Stimulated activated CD8-positive, alpha-beta memory T cell treated with anti-CD3 and anti-CD28 coated beads, Interleukin-4, amount 100 ng/mL, for 4 hours (primary cell): ENCODE measurements at places on chromosomes 3 and 15.

GRCh38 chr3:131903988-131904415 is 130.8 kb downstream of the CPNE4 start:
- no peak for DNase-seq

GRCh38 chr15:79442911-79443310 is 10.8 kb downstream of the MINAR1 start:
- DNase-seq: no peak

DNA sequence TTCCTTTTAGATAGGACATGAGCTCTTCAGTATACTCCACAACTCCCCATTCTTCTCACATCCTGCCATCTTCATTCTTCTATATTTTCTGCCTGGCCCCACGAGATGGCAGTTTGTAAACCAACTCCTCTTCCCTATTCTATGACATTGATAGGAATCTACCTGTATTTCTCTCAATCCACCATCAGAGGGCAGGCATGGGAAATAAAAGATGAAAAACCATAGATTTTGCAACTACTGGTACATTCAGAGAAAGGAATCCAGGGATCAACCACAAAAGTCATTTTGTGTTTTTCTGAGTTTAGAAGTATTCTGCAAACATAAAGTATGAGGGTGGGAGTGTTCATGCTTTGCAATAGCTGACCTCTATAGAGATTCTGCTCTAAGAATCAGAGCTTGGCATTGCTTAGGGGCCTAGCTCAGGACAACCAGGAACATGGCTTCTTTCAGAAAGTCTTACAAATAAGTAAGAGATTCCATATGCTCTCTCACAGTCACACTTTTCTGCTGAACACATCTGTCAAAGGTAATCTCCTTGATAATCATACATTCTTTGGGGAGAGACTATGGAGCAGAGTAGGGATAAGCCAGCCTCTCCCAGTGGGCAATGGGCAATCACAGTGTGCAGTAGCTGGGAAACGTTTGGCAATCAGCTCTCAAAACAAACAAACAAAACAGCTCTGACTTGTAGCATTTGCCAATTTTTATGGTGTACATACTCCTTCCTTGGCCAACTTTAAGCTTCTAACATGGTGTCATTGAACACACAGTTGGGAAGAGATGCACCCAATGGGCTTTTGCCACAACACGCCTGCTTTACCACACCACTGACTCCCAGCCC is 43.1 kb upstream of the SLC25A36 start:
- DNase-seq: no peak

GRCh38 chr15:79593119-79593869 is 161.2 kb downstream of the MINAR1 start:
- DNase-seq: no peak

DNA sequence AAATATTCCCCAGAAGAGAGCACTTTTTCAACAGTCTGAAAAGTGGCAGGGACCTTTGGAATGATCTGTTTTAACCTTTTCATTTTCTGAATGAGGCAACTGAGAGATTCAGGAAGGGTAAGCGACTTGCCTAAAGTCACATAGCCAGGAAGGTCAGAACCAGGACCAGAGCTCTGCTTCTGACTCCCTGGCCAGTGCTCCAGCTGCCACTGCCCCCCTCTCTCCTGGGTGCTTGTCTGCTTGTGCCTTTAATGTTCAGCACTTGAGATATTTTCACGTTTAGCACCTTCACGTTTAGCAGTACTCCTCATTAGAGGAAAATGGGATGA is 68.3 kb downstream of the SMAD3 start:
- no peak for DNase-seq

DNA sequence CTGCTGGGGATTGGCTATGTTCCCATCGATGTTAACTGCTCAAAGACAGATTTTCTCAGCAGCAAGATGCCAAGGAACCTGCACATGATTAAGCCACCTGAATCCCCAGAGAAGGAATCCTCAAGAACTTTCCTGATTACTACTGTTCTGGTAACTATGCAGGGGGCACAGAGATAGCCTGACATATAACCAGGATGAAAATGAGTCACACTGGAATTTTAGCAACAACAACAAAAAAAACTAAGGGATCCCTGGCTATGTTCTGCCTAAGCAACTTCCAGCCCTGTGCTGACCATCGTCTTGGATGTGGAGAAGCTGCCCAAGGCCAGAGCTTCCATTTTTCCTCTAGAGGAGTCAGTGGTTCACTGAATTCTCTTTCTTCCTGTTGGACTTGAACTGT is 13.8 kb downstream of the RIOX2 start:
- DNase-seq: no peak

DNA sequence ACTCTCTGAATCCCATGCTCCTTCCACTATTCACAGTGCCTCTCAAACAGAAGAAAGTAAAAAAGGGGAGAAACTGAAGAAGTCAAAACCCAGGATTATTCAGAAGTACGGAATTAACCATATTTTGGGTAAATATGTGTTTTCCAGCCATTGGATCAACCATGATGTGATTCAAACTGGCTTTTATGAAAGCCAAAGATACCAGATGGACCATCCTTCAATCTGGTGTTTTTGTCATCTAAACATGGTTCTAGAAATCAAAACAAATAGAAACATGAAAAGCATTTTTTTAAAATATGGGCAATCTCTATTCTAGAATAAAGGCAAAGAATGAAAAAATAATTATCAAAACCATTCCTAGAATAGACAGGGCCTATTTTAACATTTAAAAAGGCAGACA is 172.7 kb downstream of the RORA start:
- no peak for DNase-seq

DNA sequence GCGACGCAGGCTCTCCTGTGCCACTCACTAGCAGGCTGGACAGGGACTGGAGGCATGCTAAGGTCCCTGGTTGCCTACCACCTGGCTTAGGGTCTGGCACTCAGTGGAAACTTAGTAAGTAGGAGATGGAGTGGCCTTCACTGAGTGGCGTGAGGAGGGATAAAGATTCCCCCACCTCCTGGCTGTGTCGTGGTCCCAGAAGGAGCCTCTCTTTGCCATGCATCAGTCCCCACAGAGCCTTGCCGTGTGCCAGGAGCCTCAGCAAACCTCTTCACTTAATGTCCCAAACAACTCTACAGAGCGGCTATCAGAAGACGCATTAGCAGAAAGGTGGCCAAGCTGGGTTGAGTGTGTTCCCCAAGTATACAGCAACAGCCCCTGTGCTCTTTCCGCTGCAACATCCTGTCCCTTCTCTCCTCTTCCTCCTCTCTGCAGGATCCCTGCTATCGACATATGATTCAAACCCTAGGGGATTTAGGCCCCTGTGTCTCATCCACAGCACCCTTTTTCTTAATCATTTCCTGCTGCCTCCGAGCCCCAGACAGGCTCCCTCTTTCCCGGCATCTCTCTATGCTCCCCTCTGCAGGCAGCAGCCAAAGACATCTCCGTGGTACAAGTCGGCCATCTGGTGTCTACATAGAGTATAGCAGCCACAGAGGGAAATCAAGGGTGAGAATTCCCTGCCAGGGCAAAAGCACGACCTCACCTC is 66.7 kb downstream of the SLC6A1 start:
- no peak for DNase-seq

- no peak for DNase-seq
Observed at GRCh38 chr15:80204231-80204630, 47.8 kb downstream of the CTXND1 start.

DNA sequence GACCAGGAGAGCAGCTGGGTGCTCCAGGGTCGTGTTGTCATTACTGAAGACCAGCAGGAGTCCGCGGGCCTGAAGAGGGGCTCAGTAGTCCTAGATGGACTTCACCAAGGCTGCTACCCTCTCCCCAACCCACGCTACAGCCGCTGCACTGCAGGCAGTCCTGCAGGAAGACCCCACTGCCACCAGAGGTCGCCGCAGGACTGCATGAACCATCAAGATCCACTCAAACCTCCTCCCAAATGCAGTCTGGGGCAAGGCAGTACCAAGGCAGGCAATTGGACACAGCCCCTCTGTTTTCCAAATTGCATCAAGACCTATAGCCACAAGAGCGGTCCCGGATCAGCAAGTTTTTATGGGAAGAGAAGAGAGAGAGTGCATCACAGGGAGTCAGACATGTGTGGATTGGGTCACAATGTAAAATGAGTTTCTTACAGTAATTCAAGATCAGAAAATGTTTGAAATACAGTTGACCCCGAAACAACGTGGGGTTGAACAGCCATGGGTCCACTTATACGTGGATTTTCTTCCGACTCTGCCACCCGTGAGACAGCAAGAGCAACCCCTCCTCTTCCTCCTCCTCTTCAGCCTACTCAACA is 46.7 kb downstream of the DZIP1L start:
- DNase-seq: peak; percentile 54

DNA sequence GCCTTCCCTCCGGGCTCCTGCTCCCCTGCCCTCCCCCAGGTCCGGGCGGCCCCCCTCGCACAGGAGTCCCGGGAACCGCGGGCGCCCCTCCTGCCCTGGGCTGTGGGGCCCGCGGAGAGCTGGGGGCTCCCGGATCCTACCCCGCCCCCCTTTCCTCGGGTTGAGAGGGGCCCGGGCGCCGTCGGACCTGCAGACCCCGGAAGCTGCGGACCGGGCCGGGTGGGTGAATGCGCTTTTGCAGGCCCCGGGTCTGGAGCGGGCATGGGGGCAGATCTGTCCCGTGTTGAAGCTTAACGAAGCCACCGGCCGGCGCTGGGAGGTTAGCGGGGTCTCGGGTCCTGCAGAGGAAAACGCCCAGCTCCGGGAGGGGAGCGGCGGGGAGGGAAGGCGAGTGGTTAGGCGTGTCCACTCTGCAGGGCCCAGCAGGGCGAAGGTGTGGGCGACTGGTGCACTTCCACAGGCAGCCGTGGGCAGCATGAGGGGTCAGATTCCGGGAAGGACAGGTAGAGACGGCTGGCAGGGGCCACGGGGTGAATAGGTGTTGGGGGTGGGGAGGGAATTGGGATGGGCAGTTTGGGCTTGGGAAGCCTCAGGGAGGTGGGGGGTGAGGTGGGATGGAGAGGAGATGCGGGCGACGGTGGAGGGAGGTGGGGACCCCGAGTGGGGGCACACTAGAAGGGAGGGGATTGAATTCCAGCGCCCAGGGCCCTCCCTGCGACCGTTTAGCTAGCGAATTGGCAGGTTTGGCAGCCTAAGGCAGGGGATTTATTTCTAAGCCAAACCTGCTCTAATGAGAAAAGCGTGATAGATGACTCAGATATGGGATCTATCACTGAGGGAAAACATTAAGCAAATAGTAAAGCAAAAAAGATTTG is 635 bp downstream of the CD276 start:
- DNase-seq: no peak

DNA sequence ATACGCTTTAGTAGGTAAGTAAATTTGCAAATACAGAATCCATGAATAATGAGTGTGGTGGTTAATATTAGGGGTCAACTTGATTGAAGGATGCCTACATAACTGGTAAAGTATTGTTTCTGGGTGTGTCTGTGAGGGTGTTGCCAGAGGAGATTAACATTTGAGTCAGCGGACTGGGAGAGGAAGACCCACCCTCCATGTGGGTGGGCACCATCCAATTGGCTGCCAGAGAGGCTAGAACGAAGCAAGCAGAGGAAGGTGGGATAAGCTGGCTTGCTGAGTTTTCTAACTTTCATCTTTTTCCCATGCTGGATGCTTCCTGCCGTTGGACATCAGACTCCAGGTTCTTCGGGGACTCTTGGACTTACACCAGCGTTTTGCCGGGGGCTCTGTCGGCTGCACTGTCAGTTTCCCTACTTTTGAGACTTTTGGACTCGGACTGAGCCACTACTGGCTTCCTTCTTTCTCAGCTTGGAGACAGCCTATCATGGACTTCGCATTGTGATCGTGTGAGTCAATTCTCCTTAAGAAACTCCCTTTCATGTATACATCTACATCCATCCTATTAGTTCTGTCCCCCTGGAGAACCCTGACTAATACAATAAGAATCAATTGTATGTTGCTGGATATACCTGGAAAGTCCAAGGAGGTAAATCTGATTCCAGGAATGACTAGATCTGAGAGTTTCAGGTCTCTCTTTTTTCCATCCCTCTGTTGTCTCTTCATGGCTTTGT is 25.8 kb upstream of the NEDD4 start:
- DNase-seq: no peak

- DNase-seq: no peak
Observed at GRCh38 chr3:132867956-132868355, 145.7 kb upstream of the NPHP3 start.

DNA sequence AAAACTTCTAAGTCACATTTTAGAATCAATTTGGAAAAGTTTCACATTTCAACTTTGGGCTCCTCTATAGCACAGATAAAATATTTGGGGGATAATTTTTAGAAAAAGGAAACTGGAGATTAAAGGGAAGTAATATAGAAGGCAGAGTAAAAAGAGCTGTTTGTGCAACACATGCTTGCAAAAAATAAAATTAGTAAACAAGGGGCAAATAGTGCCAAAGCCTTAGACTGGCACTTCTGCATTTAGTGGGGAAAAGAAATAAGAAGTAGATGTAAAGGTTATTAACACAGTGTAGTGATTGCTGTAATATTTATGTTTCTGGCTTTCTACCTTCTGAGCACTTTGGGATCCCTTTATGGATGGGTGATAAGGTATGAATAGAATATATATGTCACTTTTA is 246.6 kb downstream of the CBLB start:
- no peak for DNase-seq

GRCh38 chr3:102481050-102481449 is 46.2 kb downstream of the ZPLD1 start:
- no peak for DNase-seq

DNA sequence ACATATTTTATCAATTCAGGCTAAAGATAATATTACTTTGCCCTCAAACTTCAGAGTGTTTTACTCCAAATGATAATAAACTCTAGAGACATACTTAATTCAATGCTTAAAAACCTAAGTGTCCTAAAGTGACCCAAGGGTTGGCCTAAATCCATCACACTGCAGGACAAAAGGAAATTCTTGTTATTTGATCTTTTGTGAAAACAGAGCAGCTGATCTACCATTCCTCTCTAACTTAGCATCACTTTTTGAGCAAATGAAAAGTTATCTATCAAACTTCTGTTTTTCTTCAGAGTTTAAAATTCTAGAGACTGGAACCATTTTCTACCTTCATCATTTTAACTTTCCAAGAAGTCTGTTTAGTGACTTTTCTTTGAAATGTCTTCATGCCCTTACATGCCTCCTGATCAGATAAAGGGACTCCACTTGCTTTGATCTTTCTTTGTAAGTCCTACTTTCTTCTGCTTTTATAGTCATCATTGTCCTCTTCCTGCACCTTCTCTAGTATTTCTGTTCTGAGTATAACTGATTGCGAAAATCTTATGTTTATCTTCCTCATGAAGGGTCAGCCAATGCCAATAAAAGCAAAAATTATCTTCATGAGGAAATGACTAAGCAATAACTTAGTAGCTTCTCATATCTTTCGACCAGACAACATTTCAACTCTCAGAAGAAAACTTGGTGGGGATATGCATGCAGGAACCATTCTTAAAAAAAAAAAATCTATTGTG is 378.7 kb upstream of the TGFBR2 start:
- no peak for DNase-seq

- DNase-seq: no peak
Observed at GRCh38 chr3:194472290-194472920, 14.4 kb downstream of the ATP13A3 start.
